ENCODE measurements at places on chromosomes 12 and 14. TPM values are rescaled to one million over a fixed set of nuclear protein-coding genes. Genes with fewer than 3 reads are reported as not detected.

GRCh38 chr12:124448241-124448954 lies 119.0 kb downstream of the NCOR2 start:
- H3K4me3 ChIP-seq: no peak overlapping the region
- no peaks in the 10 kb centered on the region for H3K4me1 ChIP-seq
- no peaks in the 10 kb centered on the region for H3K27me3 ChIP-seq
- H3K36me3 ChIP-seq: peaks cover 58% of the 10 kb centered on the region
- DNase-seq: no peak

DNA sequence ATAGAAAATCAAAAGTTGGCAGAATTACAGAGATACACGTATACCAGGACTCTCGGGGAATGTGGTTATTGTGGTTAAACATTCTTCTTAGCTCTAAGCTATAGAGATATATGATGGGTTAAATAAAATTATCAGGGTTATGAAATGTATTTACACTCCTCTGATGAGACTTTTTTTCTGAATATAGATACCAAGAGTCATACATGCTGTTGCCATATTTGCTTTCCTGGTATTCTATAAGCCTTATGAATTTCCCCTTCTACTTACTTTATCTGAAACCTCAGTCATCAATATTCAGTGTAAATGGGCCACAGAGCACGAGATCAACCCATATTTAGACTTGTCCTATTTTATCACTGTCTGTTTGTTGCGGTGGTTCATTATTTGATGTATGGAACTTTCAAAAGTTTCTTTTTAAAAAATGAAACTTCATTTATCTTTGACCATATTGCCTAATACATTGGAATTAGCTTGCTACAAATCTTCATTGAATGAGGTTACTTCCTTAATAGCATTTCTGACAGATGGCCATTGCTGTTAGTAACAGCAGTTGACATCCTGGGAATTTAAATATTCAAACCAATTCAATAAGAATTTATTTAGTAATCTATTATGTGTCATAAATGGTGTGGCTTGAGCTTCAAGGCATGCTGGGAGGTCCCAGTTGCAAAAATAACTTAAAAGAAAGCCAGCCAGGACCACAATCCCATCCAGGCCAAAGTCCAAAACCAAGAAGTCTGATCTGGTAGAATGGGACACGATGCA lies 393.5 kb downstream of the PCNX1 start:
- H3K36me3 ChIP-seq: no peaks in the 10 kb centered on the region
- H3K27ac ChIP-seq: no peak overlapping the region
- H3K4me3 ChIP-seq: no peak overlapping the region
- H3K27me3 ChIP-seq: no peaks in the 10 kb centered on the region
- no peaks in the 10 kb centered on the region for H3K4me1 ChIP-seq
- DNase-seq: no peak

DNA sequence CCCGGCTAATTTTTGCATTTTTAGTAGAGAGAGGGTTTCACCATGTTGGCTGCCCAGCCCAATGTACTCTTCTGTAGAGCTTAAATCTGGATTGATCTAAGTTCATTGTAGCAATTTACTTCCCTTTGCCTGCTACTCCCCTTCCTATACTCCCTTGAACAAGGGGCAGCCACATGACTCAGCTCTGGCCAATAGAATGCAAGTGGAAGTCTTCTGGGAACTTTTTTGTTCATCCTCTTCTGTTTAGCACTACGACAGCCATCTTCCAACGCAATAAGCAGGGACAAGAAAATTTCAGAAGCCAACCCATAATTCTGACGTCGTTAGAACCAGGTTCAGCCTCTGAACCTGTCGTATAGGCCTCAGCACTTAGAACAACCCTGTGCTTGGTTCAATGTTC lies 6.4 kb upstream of the RAD52 start:
- no peaks in the 10 kb centered on the region for H3K4me1 ChIP-seq
- no peak for DNase-seq
- no peak overlapping the region for H3K4me3 ChIP-seq
- no peaks in the 10 kb centered on the region for H3K36me3 ChIP-seq
- H3K27me3 ChIP-seq: no peaks in the 10 kb centered on the region
- no peak overlapping the region for H3K27ac ChIP-seq

DNA sequence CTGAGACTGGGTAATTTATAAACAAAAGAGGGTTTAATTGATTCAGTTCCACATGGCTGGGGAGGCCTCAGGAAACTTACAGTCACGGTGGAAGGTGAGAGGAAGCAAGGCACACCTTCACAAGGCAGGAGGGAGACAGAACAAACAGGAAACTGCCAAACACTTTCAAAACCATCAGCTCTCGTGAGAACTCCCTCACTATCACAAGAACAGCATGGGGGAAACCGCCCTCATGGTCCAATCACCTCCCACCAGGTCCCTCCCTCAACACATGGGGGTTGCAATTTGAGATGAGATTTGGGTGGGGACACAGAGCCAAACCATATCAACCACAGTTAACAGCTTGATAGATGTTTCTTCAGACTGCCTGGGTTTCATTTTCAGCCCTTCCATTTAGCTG lies 6.2 kb upstream of the GNPNAT1 start:
- H3K36me3 ChIP-seq: no peaks in the 10 kb centered on the region
- H3K27ac ChIP-seq: no peak overlapping the region
- no peak overlapping the region for H3K4me3 ChIP-seq

GRCh38 chr12:115088995-115089841 lies 405.2 kb upstream of the TBX3 start:
- H3K27me3 ChIP-seq: no peaks in the 10 kb centered on the region
- H3K36me3 ChIP-seq: no peaks in the 10 kb centered on the region
- no peak overlapping the region for H3K4me3 ChIP-seq
- DNase-seq: no peak

DNA sequence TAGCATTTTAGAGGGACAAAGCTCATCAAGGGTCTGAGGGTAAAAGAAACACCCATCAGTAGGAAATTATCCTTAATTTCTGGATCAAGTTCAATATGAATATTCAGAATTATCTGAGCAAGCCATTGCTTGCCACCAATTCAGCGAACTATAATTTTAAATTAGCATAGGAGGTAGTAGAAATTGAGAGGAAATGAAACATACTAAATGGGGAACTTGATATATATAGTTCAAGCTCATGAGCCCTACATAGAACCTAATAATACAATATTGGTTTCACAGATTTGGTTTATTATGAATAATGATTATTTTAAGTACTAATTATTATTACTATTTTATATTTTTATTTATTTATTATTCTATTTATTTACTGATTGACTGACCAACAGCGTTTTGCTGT lies 42.1 kb upstream of the GXYLT1 start:
- no peaks in the 10 kb centered on the region for H3K4me1 ChIP-seq
- no peak overlapping the region for H3K27ac ChIP-seq
- H3K36me3 ChIP-seq: no peaks in the 10 kb centered on the region

DNA sequence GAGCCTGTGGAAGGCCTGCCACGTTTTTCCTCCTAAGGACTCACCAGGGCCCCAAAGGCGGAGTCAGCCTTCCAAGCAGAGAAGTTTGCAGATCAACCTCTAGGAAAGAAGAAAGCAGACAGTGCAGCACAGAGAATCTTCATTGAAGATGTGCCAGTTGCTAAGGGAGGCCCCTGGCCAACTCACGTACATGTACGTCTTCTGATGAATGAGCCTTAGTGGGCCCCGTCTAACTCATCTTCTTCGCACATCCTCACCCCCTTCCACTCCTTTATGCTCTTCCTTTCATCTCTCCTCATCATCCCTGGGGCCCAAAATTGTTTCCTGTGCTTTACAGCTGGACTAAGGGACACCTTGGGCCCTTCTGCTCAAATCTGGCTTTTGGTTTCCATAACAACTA lies 703.0 kb upstream of the TBX3 start:
- H3K4me1 ChIP-seq: no peaks in the 10 kb centered on the region
- H3K36me3 ChIP-seq: no peaks in the 10 kb centered on the region
- DNase-seq: no peak
- H3K4me3 ChIP-seq: no peak overlapping the region

- H3K36me3 ChIP-seq: no peaks in the 10 kb centered on the region
- no peak for DNase-seq
- peak overlapping the region; percentile 57 for H3K4me3 ChIP-seq
- no peaks in the 10 kb centered on the region for H3K27me3 ChIP-seq
Measured at GRCh38 chr14:102316338-102316742, 3.2 kb upstream of the ZNF839 start.

The SLCO1B1 gene
- total RNA-seq: not detected

DNA sequence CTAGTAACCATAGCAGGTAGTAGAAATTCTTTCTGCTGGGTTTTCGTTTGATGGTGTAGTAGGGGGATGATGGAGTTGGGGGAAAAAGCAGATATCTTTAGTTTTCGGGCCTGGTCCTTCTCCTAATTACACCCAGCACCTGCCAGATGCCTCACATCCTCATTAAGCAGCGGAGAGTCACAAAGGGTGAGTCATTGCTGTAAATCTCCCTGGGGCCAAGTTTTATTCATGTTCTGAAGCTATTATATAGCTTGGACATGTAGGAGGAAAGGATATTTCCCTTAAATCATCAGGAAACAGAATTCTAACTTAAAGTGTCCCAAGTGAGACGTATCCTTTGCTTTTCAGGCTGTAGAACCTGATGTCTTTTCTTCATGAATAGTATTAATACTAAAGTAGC lies 4.9 kb upstream of the NECAP1 start:
- DNase-seq: no peak
- no peak overlapping the region for H3K27ac ChIP-seq
- no peak overlapping the region for H3K4me3 ChIP-seq
- no peaks in the 10 kb centered on the region for H3K36me3 ChIP-seq
- H3K27me3 ChIP-seq: no peaks in the 10 kb centered on the region
- H3K4me1 ChIP-seq: no peaks in the 10 kb centered on the region

GRCh38 chr14:68420350-68420749 lies 372.5 kb downstream of the ZFP36L1 start:
- H3K27me3 ChIP-seq: no peaks in the 10 kb centered on the region
- no peaks in the 10 kb centered on the region for H3K36me3 ChIP-seq
- no peak overlapping the region for H3K4me3 ChIP-seq
- no peaks in the 10 kb centered on the region for H3K4me1 ChIP-seq
- H3K27ac ChIP-seq: no peak overlapping the region

The BIN2 gene
- total RNA-seq: 11.1 TPM

DNA sequence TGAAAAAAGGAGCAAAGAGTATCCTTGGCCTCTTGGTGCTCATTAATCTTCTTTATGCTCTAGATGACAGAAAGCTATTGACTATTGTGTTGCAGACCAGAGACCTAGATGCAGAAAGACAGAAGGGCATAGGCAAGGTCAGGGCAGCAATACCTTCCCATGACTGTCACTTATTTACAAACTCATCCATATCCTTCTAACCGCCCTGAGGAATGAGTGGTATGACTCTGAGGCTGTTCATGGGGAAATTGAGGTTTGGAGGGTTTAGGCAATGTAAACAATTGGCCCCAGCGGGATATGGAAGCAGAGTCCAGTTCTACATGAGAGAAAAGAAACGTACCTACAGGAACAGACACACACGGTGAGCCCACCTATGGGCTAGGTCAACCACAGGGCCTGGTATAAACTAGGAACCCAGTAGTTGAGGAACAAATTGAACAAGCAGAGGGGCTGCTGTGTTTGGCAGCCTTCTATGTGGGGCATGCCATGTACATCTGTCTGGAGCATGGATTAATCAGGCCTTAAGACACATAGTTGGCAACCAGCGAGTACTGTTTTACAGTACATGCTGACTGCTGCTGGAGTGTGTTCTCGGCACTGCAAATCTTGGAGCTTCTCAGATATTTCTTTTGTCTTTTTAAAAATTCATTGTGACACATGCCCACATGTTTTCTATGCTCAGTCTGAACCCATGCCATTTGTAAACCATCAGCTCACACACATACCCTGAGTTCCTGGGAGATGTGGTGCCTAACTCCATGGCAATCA lies 159.7 kb upstream of the NTF3 start:
- H3K36me3 ChIP-seq: no peaks in the 10 kb centered on the region
- DNase-seq: no peak
- no peak overlapping the region for H3K4me3 ChIP-seq
- H3K27ac ChIP-seq: no peak overlapping the region

- H3K27me3 ChIP-seq: no peaks in the 10 kb centered on the region
- no peak overlapping the region for H3K27ac ChIP-seq
- peaks cover 17% of the 10 kb centered on the region for H3K4me1 ChIP-seq
- H3K4me3 ChIP-seq: no peak overlapping the region
Measured at GRCh38 chr12:95085612-95086011, 12.2 kb upstream of the NR2C1 start.

DNA sequence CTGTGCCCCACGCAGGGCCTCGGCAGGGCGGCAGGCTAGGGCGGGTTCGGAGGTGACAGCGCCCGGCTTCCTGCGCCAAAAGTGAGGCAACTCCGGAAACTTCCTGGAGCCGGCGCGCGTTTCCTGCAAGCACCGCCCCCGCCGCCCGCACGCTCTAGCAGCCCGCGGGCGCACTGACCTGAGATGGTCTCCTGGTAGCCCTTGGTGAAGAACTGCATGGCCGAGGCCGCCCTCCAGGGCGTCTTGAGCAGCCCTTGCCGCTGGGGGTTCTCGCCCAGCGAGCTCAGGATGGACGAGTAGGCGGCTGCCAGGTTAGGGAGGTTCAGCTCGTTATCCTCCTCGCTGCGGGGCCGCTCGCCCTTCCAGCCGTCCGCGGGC lies 494 bp downstream of the GCH1 start:
- H3K27ac ChIP-seq: peak overlapping the region; percentile 58
- DNase-seq: peak; percentile 26
- H3K4me1 ChIP-seq: no peaks in the 10 kb centered on the region

GRCh38 chr12:98110536-98110935 lies 404.9 kb upstream of the TMPO start:
- no peaks in the 10 kb centered on the region for H3K36me3 ChIP-seq
- H3K4me1 ChIP-seq: no peaks in the 10 kb centered on the region

DNA sequence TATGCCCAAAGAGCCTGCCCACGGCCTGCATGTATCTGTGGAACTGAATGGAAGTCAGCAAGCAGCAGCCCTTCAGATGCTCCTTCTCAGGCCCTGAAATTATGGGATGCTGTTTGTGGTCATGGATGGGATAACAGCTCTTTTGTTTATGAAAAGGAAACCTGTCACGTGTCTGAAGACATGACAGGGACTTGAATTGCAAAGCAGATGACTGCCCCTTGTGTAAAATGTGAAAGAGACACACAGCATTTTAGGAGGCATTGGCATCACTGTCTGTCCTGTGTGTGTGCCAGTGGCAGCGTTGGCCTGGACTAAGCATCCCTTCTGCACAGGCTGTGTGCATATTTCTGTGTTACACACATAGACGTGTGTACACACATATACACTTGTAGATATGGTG lies 192.1 kb downstream of the VRK1 start:
- H3K36me3 ChIP-seq: no peaks in the 10 kb centered on the region
- no peaks in the 10 kb centered on the region for H3K27me3 ChIP-seq
- DNase-seq: no peak
- no peak overlapping the region for H3K27ac ChIP-seq

GRCh38 chr12:83896416-83896815 lies 1016.2 kb downstream of the SLC6A15 start:
- DNase-seq: no peak
- no peak overlapping the region for H3K4me3 ChIP-seq
- no peaks in the 10 kb centered on the region for H3K4me1 ChIP-seq
- no peaks in the 10 kb centered on the region for H3K36me3 ChIP-seq
- no peaks in the 10 kb centered on the region for H3K27me3 ChIP-seq
